AML-193 (cell line): ENCODE measurements at places on chromosomes 3 and 15.

DNA sequence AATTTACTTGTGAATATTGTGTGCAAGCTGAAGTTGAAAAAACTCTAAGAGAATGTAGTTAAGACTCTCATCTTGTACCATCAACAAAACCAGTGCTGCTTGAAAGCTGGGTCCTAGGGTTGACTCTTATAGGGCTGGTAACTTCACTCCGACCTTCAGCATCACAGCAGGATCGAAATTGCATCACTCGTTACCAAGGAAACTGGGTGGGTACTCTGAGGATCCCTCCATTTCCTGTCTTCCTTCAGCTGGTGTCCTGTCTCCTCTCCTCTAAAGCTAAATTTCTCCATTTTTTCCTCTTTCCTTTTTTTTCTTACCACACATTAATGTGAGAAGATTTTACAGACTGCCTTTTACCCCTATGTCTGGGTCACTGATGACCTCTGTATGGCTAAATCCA lies 3.0 kb upstream of the APH1B start:
- DNase-seq: no peak

- DNase-seq: peak; percentile 42
Measured at GRCh38 chr3:82080261-82080660, 318.8 kb upstream of the GBE1 start.

GRCh38 chr3:184419171-184419570 lies 39.3 kb downstream of the CHRD start:
- DNase-seq: no peak

GRCh38 chr15:57384024-57384423 lies 7.7 kb downstream of the CGNL1 start:
- DNase-seq: no peak

GRCh38 chr3:126117212-126117611 lies 33.3 kb upstream of the SLC41A3 start:
- no peak for DNase-seq

DNA sequence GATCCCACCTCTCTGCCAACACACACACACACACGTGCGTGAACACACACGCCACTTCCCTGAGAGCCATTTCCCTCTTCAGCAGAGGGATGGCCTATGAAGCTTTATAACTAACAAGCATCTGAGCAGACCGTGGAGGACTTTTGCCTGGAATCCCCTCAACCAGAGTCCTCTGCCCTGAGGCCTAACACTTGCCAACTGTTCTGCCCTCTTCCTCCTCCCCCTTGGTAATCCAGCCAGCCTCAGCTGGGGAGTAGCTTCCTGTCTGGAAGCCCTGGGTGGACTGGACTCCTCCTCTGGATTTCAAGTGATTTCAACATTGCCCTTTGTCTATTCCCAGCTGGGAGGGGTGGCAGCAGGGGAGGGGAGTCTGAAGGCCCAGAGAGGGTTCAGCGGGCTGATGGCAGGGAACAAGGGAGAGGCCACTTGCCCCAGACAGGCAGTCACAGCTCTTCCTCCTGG lies 68.4 kb upstream of the HACD2 start:
- peak; percentile 43 for DNase-seq

DNA sequence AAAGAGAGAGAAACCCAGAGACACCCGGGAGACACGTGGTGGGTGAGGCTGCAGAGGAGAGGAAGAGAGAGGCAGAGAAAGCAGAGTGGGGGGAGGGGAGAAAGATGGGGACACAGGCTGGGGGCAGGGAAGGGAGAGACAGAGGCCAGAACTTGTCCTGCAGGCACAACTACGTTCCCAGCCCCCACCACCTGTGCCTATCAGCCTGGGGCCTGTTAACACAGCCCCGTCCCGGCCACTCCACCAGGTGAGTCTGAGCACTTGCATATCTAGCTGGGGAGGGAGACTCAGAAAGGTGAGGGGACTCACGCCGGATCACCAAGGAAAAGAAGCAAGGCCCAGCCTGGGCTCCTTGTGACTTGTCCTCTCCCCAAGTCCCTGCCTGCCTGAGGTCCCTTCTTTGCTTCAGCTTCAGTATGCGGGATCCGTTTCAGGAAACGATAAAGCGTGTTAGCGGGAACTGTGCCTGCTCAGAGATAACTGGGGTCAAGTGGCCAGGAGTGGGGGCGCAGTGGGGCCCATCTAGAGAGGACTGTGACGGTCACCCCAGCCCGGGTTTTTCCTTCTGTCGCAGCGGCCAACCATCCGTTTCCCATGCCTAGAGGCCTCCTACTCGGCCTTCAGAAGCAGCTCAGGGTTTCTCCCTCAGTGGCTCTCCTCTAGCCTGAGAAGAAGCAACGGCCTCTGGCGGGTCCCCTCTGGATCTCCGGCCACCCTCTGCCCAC lies 10.3 kb downstream of the LINGO1 start:
- DNase-seq: no peak

GRCh38 chr15:35078221-35078915 lies 6.7 kb downstream of the NANOGP8 start:
- DNase-seq: peak; percentile 62

DNA sequence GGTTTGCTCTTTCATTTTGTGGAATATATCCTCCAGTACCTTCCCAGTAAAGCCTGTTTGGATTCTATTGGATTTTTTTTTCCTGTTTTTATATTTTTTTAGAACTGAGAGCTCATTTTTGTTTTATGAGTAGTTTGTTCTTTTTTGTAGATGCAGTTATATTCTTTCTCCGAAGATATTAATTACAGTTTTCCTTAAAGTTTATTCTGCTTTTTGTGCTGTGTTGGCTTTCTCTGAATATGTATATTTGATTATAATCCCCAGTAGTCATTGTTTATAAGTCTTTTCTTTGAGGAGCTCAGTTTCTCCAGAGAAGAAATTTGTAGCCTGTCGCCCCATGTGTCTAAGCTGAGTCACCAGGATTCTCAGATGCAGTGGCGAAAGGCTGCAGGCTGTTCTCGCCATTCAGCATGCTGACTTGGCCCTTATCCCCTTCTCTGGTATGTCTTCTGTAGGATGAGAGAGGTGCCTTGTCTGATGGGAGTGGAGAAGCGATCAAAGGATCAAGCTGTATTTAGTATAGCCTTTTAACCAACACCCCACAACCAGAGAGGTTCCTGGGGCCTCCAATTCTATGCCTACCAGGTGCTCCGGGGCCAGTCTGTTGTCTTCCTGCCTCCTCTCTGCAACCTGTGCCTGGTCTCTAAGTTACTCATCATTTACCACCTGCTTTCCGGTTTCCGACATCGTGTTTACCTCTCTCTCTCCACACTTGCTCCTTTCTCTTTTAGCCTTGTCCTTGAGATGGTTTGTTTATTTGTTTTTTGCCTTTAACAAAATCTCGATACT lies 31.7 kb upstream of the MFSD1 start:
- no peak for DNase-seq

DNA sequence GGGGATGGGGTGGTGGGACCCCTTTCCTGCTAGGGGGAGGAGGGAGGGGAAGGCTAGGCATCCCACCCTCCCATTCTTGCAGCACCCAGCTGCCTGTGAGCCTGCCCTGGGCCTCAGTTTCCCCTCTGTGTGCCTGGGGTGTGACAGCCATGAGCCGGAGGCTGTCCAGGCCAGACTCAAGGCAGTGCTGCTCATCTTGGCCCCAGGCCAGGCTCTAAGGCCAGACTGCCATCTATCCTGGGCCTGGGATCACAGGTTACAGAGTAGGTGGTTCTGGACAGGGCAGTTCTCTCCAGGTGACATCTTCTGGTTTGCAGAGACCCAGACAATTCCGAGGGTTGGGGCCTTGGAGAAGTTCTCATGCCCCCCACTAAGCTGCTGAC lies 3.3 kb upstream of the VILL start:
- no peak for DNase-seq

DNA sequence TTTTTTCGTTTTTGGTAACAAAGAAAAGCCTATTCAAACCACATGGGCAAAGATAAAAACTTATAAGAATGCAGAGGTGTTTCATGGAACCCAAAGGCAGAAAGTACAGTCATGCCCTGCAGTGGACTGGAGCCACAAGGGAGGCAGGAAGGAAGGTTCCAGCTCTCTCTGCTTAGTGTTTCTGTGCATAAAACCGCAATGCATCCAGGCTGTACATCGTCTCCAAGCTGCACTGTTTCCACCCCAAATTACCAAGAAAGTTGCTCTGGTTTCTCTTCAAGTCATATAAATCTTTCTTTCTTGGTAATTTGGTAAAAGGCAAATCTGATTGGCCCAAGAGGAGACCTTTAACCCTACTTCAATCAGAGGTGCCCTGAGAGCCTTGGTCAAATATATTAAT lies 15.8 kb downstream of the TRAT1 start:
- no peak for DNase-seq

- no peak for DNase-seq
Measured at GRCh38 chr3:143979041-143979440, 7.4 kb downstream of the DIPK2A start.

GRCh38 chr15:43135351-43135750 lies 2.0 kb downstream of the TMEM62 start:
- DNase-seq: no peak

DNA sequence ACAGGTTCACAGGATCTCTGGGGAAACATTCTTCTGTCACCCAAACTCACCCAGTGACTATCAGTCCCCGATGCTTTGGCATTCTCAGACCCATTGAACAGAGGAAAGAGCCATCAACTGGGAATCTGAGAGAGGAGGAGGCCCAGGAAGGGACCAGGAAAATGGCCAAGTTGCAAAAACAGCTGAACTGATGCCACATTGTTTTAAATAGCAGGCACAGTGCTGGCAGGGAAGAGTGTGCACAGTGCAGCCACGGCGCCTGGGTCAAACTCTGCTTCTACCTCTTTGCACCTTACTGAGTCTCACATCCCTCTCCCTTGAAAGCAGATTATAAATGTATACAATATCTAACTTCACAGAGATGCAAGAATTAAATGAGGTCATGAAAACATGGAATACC lies 66.4 kb downstream of the SRGAP3 start:
- no peak for DNase-seq
